ENCODE measurements at places on chromosomes 11 and 22. TPM values are rescaled to one million over a fixed set of nuclear protein-coding genes. Genes with fewer than 3 reads are reported as not detected.

The TANGO2 gene
- 11.3 TPM for total RNA-seq

- DNase-seq, result no peak
Observed at GRCh38 chr22:45783021-45783420, 111.4 kb downstream of the ATXN10 start.

The HBG2 gene
- total RNA-seq, result not detected

The PDE3B gene
- total RNA-seq, result 6.6 TPM

- peak; percentile 80 for DNase-seq
Observed at GRCh38 chr22:46514592-46515207, 22.7 kb downstream of the CELSR1 start.

GRCh38 chr22:21951931-21952465 is 650 bp downstream of the PPM1F start:
- DNase-seq, result peak; percentile 83

The OR5A1 gene
- not detected for total RNA-seq

- DNase-seq, result no peak
Observed at GRCh38 chr11:74248469-74248868, 63.0 kb downstream of the P4HA3 start.

The UPK3A gene
- 0.41 TPM for total RNA-seq

GRCh38 chr11:13776134-13776815 is 107.8 kb downstream of the FAR1 start:
- no peak for DNase-seq

- no peak for DNase-seq
Observed at GRCh38 chr11:92332986-92333385, 108.4 kb downstream of the FAT3 start.

The CLDN5 gene
- total RNA-seq, result 3.0 TPM

DNA sequence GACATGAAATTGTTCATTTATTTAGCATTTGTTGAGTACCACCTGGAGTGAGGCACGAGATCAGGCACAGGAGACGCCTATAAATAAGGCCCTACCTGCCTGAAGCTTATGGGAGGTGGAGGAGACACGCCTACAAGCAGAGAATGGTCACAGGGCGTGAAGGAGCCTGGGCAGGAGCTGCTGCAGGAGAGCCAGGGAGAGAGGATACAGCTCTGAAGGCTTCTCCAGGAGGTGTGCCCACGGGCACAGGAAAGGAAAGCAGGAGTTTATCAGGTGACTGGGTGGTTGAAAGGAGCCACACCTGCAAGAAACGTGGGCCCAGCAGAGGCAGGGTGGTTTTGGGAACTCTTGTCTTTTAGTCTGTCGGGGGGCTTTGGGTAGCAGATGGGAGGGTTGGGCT is 70.3 kb downstream of the BMAL1 start:
- DNase-seq, result no peak

The PDGFB gene
- 7.2 TPM for total RNA-seq

The HSCB gene
- total RNA-seq, result 32.2 TPM

The OR4D5 gene
- not detected for total RNA-seq

DNA sequence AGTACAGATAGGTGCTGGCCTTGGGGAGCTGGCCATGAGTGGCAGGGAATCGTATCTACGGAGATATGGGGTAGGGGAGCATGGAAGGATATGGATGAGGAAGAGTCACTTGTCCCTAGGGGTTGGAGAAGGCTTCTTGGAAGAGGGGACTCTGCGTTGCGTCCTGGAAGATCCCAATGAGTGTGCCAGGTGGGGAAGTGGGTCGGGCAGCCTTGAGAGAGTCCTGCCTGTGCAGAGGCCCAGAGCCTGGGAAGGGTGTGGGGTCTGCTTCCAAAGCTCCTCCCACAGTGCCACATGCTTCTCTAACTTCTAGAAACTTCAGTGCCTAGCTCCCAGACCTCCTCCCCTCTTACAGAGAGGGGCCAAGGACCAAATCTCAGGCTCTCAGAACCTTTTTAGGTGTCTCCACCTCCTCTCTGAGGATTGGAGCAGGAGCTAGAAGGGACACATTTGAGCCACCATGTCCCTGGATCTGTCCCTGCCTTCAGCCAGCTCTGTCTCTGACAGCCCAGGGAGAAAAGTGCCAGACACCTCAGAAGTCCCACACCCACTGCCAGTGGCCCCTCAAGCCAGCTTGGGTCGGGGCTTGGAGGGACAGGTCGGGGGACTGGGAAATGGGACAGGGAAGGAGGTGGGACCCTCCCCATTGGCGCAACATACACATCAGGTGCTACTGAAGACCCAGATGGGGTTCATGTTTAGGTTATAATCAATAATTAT is 11.0 kb downstream of the RHBDD3 start:
- peak; percentile 30 for DNase-seq

DNA sequence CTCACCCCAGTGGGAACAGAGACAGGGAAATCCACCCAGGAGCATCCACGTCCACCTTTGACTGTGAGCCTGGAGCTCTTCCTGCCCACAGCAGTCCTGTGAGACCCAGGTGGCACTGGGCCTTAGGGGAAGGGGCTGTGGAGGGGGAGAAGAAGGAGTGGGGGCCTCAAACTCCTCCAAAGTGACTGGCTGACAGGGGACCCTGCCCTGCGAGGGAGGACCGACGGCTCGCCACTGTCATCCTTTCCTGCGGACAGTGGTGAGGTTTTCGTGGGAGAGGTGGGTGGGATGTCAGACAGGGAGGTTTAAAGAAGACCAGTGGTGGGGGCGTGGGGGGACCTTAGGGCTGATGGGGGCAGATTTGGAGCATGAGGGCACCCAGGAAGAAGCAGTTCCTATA is 92.5 kb upstream of the LMO1 start:
- DNase-seq, result no peak

The KCNA4 gene
- total RNA-seq, result 0.14 TPM

DNA sequence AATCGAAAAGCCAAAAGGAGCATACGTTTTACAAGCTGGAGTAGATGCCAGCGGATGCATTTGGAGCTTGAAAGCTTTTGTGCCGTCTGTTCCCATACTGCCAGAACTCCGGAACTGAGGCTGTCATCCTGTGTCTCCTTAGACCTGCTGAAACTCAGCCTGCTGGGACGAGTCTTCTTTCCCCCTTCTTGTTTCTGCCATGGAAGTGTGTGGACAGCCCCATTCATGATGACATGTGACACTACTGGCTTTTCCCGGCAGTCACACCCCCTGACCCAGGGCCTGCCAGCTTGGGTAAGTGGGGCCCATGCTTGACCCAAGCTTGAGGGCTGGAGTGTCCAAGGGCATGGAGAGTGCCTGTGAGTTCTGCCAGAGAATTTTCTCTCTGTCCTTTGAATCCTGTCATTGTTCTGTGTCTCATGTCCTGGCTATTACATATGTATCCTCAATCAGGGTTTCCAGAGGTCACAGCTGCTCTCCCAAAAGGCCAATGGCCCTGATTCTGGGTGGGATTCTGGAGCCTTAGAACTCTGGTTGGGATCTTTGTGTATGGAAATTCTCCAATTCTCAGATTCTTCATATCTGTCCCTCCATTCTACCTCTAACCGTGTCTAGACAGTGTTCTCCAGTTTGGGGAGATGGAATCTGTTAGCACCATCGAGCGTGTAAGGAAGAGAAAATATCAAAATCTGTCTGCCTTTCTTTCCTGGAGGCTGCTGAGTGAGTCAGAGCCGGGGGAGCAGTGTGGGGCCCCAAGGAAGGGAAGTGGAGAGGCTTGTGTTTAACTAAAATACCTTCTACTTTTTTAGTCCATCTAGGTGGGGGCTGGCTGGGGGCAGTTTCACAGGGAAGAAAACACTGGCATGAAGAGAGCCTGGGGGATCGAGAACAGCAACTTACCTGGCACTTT is 73.2 kb downstream of the KIAA1671 start:
- DNase-seq, result no peak

GRCh38 chr11:9150501-9150900 is 59.1 kb upstream of the SCUBE2 start:
- no peak for DNase-seq

- DNase-seq, result no peak
Observed at GRCh38 chr11:45725776-45726492, 60.5 kb upstream of the CHST1 start.

The OR8G1 gene
- total RNA-seq, result not detected

The OSM gene
- total RNA-seq, result not detected

- DNase-seq, result peak; percentile 63
Observed at GRCh38 chr11:61362542-61362875, 335 bp downstream of the TMEM138 start.

- DNase-seq, result no peak
Observed at GRCh38 chr22:27686534-27686933, 115.0 kb downstream of the MN1 start.

- DNase-seq, result no peak
Observed at GRCh38 chr11:56705784-56706396, 7.0 kb downstream of the OR9G1 start.

- no peak for DNase-seq
Observed at GRCh38 chr11:134278356-134278755, 2.2 kb downstream of the GLB1L3 start.

DNA sequence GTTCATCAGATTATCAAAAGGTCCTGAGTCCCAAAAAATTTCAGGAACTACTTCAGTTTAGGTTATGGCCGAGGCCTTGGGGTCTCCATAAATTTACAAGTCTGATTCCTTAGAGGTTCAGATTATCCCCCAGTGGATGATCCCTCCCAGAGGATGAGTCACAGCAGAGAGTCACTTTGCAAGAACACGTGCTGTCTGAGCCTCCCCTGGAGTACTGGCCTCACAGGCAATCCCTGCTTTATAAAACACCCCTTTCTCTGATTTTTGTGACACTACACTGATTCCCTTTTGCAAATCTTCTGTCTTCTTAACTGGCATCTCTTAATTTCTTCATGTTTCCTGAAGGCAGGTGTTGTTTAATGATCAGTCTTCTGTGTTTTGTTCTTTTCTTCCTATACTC is 45.3 kb downstream of the CCDC34 start:
- peak; percentile 30 for DNase-seq

GRCh38 chr11:8156877-8157276 is 11.9 kb downstream of the RIC3 start:
- no peak for DNase-seq

DNA sequence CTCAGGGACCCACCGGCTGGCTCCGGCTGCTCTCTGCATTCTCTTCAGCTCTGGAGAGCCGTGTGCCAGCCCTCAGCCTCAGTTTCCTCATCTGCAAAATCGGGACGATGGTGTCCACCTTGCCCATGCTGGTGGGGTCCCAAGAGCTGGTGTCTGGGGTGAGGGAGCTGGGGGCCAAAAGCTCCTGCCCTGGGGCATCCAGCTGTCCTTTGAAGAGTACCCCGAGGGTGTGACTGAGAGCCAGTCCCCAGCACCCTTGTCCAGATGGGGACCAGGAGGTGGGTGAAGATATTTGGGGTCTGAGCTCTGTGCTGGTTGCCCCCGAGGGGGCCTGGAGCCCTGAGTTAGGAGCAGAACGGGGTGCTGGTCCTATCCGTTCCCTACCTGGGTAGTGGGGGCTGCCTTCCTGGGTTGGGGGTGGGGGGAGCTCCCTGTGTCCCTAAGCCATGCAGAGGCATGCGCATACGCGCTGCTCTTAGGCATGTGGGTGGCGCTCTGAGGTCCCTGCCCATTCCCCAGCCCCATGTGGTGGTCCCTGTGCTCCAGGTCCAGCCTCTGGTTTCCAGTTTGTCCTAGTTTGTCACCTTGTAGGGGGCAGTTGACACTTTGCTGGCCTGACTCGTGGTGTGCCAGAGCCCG is 4.9 kb downstream of the LRP5 start:
- DNase-seq, result peak; percentile 74
